ENCODE measurements at places on chromosomes 7 and 10.

- DNase-seq, result no peak
Observed at GRCh38 chr7:133887459-133887858, 239.7 kb upstream of the LRGUK start.

GRCh38 chr10:112039823-112040222, 143.7 kb downstream of the GPAM start:
- DNase-seq, result no peak

GRCh38 chr7:38107486-38107893, 70.6 kb upstream of the STARD3NL start:
- DNase-seq, result peak; percentile 23

DNA sequence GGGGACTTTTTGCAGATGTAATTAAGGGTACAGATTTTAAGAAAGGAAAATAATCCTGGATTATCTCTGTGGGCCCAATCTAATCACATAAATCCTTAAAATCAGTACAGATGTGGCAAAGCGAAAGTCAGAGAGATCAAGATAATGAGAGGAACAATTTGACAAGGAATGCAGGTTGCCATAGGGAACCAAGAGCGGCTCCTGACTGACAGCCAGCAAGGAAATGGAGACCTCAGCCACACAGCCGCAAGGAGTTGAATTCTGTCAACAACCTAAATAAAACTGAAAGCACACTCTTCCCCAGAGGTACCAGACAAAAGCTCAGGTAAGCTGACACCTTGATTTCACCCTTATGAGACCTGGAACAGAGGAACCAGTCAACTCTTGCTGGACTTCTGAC, 3.4 kb upstream of the PNPLA8 start:
- no peak for DNase-seq

DNA sequence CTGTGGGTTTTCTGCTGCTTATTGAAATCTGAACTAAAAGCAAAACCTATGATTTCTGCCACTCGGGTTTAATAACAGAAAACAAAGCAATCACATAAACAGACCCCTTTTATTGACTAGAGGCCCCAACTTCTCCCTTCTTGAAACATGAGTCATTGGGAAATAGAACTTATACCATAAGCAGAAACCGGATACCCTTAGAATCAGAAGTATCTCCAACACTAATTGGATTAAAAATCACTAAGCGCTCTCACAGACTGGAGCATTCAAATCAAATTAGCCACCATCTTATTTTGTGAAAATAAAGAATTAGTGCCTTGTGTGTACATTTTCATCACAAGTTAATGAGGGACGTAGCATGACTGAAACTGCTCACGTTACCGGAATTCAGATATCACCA, 206.9 kb downstream of the WDR11 start:
- DNase-seq, result no peak

GRCh38 chr7:140084972-140085371, 22.2 kb upstream of the PARP12 start:
- no peak for DNase-seq

DNA sequence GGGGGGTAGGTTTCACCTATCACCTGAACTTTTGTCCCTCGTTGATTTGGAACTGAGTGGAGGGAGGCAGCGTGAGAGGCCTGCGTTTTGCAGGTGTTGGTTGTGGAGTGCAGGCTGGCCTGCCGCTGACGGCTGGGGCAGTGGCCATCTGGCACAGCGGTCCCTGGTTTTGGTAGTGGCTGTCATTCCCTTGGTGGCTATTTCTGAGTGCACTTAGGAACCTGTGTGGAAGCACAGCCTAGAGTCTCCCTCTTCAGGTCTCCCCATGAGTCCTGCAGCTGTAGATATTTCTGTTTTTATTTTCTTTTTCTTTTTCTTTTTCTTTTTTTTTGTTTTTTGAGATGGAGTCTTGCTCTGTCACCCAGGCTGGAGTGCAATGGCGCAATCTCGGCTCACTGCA, 129.2 kb downstream of the CUL2 start:
- no peak for DNase-seq

- no peak for DNase-seq
Observed at GRCh38 chr7:74318043-74318442, 28.8 kb downstream of the CLIP2 start.

- DNase-seq, result no peak
Observed at GRCh38 chr7:94323844-94324243, 70.9 kb upstream of the COL1A2 start.

- DNase-seq, result no peak
Observed at GRCh38 chr7:149836434-149836833, 1.7 kb upstream of the ZNF862 start.

GRCh38 chr10:96131621-96132020, 1.5 kb downstream of the ZNF518A start:
- DNase-seq, result no peak

GRCh38 chr10:129541748-129542487, 74.9 kb downstream of the MGMT start:
- DNase-seq, result no peak

DNA sequence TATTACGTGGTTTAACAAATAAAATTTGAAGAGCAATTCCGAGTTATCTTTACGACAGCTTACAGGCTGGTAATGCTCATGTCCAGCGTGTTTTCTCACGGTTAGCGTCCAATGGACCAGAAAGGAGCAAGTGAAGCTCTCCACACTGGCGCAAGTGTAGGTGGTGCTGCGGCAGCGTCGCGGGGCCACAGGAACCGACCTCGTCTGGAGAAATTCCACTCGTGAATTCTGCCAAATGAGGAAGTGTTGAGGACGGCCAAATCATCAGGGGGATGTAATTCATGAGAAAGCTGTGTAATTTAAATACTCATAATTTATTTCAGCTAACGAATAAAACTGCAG, 350 bp upstream of the ZNF37A start:
- DNase-seq, result no peak

GRCh38 chr10:105592468-105592867, 951.4 kb downstream of the SORCS3 start:
- no peak for DNase-seq

GRCh38 chr10:516764-517163, 172.7 kb downstream of the DIP2C start:
- DNase-seq, result no peak

DNA sequence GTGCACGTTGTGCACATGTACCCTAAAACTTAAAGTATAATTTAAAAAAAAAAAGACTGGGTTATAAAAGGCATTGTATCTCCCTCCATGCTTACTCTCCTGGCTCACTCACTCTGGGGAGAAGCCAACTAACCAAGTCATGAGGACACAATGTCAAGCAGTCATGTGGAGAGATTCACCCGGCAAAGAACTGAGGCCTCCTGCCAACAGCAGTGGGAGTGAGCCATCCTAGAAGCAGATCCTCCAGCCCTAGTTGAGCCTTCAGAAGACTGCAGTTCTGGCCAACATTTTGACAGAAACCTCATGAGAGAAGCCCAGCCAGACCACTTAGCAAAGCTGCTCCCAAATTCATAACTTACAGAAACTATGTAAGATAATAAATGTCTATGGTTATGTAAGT, 521.7 kb upstream of the FZD8 start:
- no peak for DNase-seq

GRCh38 chr10:72026278-72027111, 61.9 kb downstream of the SPOCK2 start:
- peak; percentile 28 for DNase-seq

DNA sequence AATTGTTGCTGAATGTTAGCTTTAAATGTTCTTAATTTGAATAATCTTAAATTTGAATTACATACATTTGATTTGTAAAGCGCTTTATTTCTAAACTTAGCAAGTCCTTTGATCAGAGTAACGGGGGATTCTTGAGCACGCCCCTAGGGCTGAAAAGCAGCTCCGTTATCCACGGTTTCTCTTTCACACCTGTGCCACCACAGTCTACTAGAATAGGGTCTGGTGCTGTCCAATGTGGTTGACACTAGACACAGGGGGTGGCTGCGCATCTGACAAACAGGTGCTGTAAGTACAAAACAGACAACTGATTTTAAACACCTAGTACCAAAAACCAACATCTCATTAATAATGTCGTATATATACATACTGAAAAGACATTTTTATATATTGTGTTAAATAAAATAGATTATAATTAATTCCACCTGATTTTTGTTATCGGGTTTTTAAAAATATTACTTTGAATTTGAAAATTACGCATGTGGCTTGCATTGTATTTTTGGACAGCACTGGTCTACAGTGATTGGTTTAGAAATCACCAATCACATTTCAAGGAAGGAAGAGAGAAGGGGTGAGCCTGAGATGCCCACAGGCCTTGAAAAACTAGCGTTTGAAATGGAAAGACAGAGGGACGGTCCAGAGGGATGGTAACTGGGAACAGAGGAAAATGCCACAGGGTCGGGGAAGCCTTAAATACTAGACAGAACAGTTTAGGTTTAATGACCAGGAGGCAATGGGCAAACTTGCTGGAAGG, 7.3 kb downstream of the SEPHS1 start:
- no peak for DNase-seq

DNA sequence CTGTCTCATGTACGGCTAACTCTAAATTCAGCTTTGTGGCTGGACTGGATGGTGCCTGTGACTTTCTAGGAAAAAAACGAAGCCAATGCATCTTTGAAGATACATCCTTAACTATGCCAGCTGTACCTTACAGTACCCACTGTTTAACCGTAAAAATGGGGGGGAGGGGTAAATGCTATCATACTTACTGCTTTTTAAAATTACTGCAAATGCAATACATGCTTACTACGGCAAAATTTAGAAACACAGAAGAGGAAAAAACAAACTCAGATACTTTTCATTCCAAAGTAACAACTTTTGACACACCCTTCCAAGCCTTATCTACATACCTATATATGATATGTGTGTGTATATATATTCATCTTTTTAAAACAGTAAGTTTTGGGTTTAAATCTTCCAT, 20.4 kb upstream of the GLCCI1 start:
- no peak for DNase-seq

GRCh38 chr10:78416031-78417011, 382.7 kb downstream of the RPS24 start:
- peak; percentile 83 for DNase-seq

GRCh38 chr10:90579602-90580242, 278.1 kb downstream of the HTR7 start:
- no peak for DNase-seq

DNA sequence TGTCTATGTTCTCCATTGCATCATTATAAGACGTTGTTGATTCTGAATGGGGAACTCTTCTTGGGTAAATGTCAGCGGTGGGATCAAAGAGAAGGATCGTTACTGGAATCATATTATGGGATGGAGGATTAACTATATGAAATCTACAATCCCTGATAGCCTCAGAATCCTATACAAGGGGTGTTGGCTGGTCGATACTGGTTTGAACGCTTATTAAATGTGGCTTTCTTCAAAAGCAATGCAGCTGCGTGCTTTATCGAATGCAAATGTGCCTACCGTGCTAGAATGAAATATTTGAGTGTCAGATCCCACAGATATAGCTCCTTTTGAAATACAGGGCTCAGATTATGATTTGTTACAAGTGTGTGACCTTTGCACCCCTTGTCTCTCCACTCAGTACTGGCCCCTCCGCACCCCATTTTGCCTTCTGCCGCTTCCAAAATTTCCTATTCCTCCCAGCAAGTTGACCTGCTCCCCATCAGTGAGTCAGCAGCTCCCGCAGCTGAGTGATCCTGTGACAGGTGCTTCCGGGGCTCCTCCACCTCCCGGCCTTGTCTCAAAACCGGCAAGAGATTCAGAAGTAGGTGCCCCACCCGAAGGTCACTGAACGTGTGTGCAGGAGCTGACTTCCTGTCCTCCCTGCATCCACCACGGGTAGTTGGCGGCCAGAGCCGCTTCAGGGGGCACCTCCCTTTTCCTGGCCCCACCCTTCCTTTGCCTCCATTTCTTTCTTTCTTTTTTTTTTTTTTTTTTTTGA, 76.6 kb downstream of the PTPRE start:
- DNase-seq, result no peak

DNA sequence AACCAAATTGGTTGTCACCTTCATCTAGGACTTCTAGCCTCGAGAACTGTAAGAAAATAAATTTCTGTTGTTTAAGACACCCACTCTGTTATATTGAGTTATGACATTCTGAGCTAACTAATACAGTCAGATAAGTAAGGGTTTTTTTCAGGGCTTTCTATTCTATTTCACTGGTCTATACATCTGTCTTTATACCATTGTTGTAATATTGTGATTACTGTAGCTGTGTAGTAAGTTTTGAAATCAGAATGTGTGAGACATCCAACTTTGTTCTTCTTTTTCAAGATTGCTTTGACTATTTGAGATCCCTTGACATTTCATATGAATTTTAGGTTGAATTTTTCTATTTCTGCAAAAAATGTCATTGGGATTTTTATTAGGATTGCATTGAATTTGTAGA, 7.5 kb downstream of the IFIT1 start:
- DNase-seq, result no peak

DNA sequence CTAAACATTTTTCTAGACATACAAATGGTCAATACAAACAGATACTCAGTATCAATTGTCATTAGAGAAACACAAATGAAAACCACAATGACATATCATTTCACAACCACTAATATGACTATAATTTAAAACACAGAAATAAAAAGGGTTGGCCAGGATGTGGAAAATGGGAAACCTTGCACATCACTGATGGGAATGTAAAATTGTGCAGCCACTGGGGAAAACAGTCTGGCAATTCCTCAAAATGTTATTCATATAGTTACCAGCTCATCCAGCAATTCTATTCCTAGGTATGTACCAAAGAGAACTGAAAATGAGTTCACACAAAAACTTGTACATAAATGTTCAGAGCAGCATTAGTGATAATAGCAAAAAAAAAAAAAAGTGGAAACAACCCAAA, 106.1 kb upstream of the LRRTM3 start:
- no peak for DNase-seq

DNA sequence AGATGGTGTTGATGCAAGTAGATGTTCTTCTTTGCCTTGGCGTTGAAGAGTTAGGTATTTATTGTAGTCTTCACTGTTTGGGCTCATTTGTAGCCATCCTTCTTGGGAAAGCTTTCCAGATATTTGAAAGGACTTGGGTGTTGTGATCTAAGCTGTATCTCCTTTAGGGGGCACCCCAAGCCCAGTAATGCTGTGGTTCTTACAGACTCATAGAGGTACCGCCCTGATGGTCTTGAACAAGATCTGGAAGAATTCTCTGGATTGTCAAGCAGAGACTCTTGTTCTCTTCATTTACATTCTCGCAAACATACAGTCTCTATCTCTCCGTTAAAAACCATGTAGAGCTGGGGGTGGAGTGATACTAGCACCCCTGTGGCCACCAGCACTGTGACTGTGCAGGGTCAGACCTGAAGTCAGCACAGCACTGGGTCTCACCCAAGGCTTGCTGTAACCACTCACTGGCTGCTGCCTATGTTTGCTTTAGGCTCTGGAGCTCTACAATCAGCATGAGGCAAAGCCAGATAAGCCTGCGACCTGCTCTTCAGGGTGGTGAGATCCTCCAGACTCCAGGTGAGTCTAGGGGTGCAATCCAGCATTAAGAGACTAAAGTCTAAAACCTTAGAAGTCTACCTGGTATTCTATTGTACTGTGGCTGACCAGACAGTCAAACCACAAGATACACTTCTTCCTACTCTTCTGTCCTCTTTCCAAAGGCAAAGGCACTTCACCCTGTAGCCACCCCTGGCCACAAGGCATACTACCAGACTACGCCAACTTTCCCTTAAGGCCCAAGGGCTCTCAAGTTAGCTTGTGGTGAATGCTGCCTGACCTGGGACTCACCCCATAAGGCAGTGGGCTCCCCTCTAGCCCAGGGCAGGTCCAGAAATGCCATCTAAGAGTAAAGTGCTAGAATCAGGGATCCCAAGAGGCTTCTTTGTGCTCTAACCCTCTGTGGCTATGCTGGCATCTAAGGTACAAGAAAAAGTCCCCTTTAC, 209.7 kb upstream of the TMEM196 start:
- peak; percentile 61 for DNase-seq
